ENCODE measurements at places on chromosomes 6 and 20.

- peak; percentile 21 for DNase-seq
These were observed 55.8 kb upstream of the MTRF1L start for GRCh38 chr6:153058291-153058690.

- no peak for DNase-seq
These were observed 34.5 kb downstream of the PLCG1 start for GRCh38 chr20:41171736-41172295.

DNA sequence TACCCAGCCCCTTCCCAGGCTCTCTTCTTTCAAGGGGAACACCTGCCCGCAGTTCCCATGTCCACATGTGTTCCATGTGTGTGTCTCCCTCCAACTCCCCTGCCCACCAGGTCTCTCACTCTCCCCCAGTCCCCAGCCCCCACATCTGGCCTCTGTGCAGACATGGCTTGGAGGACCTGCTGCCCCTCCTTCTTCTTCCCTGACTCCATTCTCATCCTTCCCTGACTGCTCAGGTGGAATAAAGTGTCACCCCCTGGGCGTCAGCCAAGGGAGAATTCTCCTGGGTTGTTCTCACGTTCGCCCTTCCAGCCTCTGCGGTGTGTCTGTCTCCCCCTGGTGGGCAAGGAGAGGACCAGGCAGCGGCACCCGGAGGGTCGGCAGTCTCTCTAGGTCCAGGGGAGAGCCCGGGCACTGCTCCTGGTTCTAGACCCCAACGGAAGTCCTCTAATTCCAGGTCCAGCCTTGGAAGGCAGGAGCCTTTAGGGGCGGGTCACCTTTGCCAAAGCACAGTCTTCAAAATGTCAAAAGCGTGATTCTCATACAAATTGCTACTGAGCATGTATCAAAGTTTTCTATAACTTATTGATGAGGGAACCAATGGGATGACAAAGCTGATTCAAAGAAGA is 50.5 kb downstream of the EBF4 start:
- DNase-seq, result no peak

DNA sequence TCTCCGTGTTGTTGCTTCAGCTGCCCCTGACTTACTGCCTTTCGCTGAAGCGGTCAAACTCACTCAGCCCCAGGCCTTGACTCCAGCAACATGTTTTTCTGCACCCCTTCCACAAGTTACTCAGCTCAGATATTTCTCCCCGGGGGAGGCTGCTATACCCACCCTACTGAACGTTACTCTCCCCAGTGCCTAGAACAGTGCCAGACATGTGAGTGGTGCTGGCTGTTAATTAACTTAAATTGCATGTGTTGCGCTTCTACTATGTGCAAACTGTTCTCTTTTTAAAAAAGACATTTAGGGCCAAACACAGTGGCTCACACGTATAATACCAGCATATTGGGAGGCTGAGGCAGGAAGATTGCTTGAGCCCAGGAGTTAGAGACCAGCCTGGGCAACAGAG is 41.2 kb upstream of the DOK5 start:
- DNase-seq, result no peak

GRCh38 chr20:43945391-43946205 is 30.9 kb downstream of the TOX2 start:
- DNase-seq, result no peak

GRCh38 chr6:95087394-95088097 is 489.8 kb upstream of the MANEA start:
- DNase-seq, result peak; percentile 95

DNA sequence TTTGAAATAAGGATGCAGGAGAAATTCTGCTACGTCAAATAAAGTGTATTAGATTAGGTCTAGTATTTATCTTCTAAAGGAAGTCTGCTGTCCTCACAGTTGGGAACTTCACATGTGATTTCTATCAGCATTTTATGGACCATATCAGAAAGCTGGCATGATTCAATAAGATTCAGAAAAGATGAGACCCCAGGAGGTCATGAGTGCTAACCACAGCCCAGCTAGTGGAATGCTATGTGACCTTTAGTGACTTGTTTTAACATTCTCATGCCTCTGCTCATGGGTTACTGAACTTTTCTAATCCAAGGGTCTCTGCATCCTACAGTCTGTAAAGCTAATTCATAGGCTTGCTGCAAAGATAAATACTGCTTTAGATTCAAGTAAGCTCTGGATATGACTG is 150.1 kb downstream of the GMPR start:
- DNase-seq, result no peak

GRCh38 chr6:64404396-64404795 is 768.8 kb downstream of the PHF3 start:
- no peak for DNase-seq
